Hematopoietic multipotent progenitor cell treated with erythropoietin and hydrocortisone succinate and interleukin-3 and kit ligand, for 4 days (in vitro differentiated cells): ENCODE measurements at places on chromosomes 2 and 18.
A peak's percentile ranks its signal among the peaks of the same experiment; 100 is the strongest.

GRCh38 chr2:85445316-85446295 lies 27.1 kb downstream of the SH2D6 start:
- no peak for DNase-seq

- DNase-seq = no peak
These were observed 3.7 kb upstream of the INSIG2 start for GRCh38 chr2:118084491-118085089.

- DNase-seq = no peak
These were observed 33.8 kb downstream of the CCDC93 start for GRCh38 chr2:117979911-117980701.

- DNase-seq = no peak
These were observed 86.0 kb downstream of the ACSL3 start for GRCh38 chr2:222946700-222947287.

GRCh38 chr18:23259701-23260681 lies 124.7 kb downstream of the CABLES1 start:
- DNase-seq = peak; percentile 94

DNA sequence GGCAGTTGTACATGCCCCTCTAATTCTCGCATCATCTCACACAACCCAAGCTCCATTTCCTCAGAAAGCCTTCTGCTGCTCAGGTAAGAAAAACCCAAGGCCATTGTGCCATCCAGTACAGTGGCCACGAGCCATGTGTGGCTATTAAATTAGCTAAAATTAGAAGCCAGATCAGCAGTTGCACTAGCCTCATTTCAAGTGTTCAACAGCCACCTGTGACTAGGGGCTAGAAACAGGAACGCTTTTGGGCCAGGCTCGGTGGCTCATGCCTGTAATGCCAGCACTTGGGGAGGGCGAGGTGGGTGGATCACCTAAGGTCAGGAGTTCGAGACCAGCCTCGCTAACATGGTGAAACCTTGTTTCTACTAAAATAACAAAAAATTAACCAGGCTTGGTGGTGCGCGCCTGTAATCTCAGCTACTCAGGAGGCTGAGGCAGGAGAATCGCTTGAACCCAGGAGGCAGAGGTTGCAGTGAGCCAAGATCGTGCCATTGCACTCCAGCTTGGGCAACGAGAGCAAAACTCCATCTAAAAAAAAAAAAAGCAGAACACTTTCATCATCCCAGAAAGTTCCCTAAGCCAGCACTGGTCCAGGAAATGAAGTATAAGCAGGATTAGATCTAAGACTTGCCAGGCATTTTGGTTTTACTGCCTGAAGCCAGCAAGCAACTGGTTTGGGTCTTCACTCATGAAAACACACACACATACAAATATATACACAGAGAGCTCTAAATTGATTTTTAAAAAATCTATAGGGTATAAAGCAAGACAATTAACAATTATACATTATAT lies 35.7 kb downstream of the ATP8B1 start:
- no peak for DNase-seq

DNA sequence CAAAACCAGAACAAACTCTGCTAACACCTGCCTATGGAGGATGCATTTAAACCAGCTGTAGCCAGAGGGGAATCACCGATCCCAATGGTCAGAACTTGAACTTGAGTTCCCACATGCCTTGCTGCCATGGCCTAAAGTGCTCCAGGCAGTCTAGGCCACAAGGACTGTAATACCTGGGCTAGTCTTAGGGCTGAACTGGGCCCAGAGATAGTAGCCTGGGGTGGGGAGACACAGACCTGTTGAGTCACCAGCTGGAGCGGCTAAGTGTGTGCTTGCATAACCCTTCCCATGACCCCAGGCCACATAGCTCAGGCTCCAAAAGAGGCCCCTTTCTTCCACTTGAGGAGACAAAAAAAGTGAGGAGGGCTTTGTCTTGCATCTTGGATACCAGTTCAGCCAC lies 515.0 kb upstream of the DDX18 start:
- DNase-seq = no peak

DNA sequence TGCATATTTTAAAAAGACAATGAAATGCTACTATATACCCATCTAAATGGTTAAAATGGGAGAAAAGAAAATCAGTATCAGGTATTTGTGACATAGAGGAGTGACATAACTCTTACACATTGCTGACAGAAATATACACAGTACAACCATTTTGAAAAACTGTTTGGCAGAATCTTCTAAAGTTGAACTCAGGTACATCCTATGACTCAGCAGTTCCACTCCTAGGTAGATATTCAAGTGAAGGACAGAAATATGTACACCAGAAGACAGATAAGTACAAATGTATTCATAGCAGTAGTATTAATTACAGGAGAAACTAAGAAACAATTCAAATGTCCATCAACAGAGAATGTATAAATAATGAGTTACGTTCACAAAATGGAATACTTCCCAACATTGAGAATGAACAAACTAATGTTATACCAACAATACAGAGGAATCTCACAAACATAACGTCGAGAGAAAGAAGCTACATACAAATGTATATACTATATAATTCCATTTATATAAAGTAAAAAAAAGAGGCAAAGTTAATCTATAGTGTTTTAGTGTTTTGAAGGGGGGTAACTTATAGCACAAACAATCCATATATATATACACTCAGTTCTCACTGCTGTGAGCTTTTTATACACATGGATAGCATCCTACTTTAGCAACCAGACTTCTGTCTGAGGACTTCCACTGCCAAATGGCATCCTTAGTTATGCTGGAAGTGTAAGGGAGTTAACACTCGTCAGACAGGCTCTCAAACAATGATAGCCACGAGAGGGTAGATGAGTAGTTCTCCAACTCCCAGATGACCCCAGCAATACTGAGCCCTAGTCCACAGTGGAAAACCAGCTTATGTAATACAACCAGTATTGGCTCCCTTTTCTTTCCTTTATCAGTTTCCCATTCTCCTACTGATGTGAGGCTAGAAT lies 172.5 kb downstream of the NBAS start:
- no peak for DNase-seq

GRCh38 chr18:73793386-73793785 lies 354.2 kb downstream of the FBXO15 start:
- no peak for DNase-seq

DNA sequence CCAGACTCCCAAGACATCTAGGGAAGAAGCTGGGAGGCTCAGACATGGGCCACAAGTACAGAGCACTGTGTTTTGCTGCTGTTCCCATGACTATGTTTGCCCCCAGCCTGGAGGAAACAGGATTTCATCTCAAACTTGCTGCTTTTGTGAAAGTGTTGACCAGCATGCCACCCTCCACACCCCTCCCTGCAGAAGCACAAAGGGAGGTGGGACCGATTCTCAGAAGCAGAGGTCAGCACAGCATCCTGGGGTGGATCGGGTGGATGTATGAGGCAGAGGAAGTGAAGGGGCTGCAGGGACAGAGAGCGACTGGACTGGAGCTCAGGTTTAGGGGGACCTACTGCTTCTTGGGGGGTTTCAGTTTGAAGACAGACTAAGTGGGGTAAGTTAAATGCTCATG lies 209.2 kb downstream of the ZNF516 start:
- no peak for DNase-seq

DNA sequence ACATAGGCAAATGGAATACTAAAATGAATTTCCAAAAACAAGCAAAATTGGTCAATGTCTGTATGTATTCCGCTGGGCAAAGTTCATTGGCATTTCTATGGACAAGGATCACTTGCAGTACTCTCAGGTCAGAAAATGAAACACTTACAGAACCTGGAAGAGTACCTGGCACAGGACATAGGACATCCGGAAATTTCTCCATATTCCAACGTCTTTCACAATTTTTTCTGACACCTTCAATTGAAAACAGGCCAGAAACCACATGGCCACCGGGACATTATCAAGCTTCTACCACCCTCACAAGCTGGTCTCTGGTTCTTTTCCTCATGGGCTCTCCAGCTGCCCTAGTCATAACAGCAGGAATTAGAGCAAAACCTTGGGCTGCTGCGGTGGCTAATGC lies 96.9 kb upstream of the MSH6 start:
- no peak for DNase-seq

- no peak for DNase-seq
These were observed 82.0 kb upstream of the IL1R2 start for GRCh38 chr2:101909760-101910159.

- no peak for DNase-seq
These were observed 141.8 kb downstream of the FIGN start for GRCh38 chr2:163593982-163594381.

- no peak for DNase-seq
These were observed 10.3 kb upstream of the DYTN start for GRCh38 chr2:206728277-206729199.

- DNase-seq = no peak
These were observed 165.5 kb upstream of the HAAO start for GRCh38 chr2:42957861-42958301.

- DNase-seq = no peak
These were observed 45.1 kb upstream of the SERTAD2 start for GRCh38 chr2:64698668-64699444.

DNA sequence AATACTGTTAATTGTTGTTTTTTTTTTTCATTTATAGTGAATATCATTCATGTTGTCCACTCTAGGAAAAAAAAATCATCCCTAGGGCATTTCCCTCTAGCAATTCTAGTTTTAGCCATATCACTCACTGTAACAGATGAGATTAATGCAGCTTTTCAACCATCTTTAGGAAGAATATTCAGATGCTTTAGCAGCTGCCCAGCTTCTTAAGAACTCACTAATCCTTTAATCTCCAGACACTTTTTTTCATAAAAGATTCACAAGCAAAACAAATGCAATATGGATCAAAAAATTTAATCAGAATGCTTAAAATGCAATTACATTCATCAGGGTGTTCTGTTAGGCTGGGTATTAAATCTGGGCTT lies 692.6 kb downstream of the ERBB4 start:
- DNase-seq = no peak

GRCh38 chr2:167933097-167933814 lies 314.1 kb downstream of the STK39 start:
- no peak for DNase-seq

DNA sequence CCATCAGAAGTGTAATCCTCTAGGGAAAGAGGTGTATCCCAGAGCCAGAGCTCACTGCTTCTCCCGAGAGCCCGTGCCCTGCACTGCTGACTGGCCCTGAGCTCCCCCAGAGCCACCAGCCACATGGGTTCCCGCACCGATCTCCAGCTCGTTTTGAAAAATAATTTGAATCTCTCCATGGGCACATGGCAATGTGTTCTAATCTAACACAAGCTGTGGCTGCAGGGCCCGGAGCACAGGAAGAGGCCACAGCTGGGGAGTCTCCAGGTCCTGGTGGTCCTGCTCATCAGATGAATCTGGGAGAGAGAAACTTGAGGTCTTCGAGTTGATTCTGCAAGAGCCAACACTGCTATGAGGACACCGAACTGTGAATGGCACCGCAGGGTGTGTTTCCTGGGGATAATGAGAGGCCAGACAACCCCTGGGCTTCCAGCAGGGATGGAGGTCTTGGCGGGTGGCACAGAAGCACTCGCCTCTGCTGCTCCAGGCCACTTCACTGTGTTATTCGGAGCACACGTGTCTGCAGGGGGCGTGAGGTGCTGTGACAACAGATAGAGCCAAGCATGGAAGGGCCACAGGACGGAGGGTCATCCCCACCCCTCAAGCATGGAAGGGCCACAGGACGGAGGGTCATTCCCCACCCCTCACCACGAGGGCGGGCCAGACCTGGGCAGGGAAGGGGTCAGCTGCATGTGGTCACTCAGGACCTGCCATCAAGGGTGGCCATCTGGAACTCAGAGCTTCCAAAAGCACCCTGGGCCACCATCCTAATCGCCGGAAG lies 196.8 kb downstream of the NDUFA10 start:
- DNase-seq = no peak

DNA sequence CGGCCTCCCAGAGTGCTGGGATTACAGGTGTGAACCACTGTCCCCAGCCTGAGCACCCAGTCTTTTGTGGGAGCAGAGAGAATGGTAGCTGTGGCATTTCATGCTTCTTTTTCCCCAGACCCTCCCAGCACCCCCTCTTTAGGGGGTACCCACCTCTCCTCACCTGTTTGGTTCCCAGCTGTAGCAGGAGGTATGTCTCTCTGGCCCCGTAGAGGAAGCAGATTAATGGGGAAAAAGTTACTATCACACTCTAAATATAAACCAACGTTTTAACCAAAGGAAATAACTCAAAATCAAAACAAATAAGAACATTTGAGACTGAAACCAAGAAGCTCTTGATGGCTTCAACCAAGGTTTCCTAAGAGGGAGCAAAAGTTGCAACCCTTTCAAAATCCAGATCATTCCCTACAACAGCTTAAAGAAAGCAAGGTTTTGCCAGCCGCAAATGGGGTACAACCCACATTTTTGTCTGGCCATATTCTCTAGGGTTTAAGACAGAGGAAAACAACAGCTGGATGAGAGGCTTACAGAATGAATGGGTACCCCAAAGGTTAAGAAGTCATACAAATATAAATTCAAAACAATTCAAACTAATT lies 8.0 kb downstream of the RNF125 start:
- no peak for DNase-seq

DNA sequence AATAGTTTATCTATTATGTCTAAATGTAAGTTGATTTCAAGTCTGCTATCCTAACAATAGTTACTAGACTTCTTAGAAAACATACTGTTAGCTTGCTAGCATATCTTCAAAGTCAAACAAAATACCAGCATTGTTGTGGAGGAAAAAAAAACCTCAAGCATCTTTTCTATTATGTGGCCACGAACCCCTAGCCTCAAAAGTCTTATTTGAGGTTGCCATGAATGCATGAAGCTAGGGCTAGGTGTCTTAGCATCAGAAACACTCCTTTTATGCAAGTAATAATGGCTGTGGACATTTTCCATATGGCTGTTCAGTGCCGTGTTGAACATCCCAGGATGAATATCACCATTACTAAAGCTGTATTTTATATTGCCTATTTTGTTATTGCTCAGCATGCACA lies 86.6 kb upstream of the OTX1 start:
- DNase-seq = no peak

- DNase-seq = no peak
These were observed 12.9 kb upstream of the DTNA start for GRCh38 chr18:34697233-34697632.

DNA sequence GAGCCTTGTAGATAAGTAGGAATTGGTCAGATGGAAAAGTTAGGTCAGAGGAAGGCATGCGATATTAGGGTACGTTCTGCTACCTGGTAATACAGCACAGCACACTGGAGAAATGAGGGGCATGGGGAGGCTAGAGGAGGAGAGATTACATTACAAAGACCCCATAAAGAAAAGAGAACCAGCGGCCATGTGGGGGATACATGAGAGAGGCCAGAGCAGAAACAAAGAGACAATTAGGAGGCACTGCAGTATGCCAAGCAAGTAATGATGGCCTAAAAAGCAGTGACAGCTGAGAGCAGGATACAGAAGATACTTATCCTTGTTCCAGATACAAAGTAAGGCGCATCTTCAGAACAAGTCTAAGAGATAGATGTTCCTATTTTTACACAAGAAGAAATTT lies 40.0 kb downstream of the TXNL1 start:
- no peak for DNase-seq

GRCh38 chr2:48180557-48180956 lies 274.3 kb upstream of the FBXO11 start:
- no peak for DNase-seq

- no peak for DNase-seq
These were observed 963 bp downstream of the ERFE start for GRCh38 chr2:238159661-238160205.

GRCh38 chr2:183248866-183249567 lies 124.8 kb downstream of the NUP35 start:
- DNase-seq = peak; percentile 60
